ENCODE measurements at places on chromosomes 7 and 10. TPM values are rescaled to one million over a fixed set of nuclear protein-coding genes. Genes with fewer than 3 reads are reported as not detected.

Gene RPEL1
- not detected for polyA plus RNA-seq

Gene GIMAP7
- polyA plus RNA-seq: 0.25 TPM

Gene IDI2
- polyA plus RNA-seq: not detected

Gene SPDYE2
- polyA plus RNA-seq: not detected

Gene AEBP1
- polyA plus RNA-seq: not detected

Gene PTPN20
- 30.1 TPM for polyA plus RNA-seq

All from Purkinje cell (primary cell).